NCI-H2081 treated with DMSO at 0.1 percent for 48 hours (cell line): ENCODE measurements at places on chromosomes 5 and 9.
A peak's percentile ranks its signal among the peaks of the same experiment; 100 is the strongest.

GRCh38 chr5:33781286-33781685 is 110.5 kb downstream of the ADAMTS12 start:
- DNase-seq: no peak

DNA sequence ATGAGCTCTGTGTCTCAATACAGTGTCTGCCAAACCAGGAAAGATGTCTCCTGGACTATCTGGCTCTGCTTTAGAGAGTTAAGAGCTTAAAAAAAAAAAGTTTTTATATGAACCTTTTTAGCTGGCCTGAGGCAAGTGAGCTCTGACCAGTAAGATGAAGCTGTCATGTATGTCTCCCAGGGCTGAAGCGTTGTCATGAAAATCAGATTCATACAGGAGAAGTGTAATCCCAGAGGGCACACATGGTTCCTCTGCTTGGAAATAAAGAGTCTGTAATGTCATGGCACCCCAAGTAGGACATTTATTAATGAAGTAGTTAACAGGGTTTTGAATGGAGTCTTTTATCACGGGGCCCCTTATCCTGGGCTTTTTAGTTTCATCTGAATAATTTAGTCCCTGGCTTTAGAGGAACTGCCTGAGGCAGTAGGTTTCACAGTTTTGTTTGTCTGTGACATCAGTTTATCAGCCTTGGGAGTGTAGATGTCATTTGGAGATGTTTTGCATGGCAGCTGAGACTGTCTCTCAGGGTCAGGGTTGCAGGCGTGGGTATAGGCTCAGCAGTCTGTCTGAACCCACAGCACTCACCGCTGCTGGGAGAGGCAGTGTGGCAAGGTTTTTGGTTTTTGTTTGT is 223.3 kb downstream of the DIRAS2 start:
- no peak for DNase-seq

DNA sequence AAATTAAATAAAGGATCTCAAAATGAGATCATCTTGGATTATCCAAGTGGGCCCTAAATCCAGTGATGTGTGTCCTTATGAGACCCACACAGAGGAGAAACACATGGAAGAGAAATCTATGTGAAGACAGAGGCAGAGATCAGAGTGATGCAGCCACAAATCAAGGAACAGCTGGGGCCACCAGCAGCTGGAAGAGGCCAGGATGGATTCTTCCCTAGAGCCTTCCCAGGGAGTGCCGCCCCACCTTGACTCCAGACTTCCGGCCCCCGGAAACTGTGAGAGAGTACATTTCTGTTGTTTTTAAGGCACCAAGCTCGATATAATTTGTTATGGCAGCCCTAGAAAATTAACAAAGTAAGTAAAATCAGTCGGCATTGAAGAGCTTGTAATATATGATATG is 286.9 kb downstream of the FBXL7 start:
- no peak for DNase-seq

GRCh38 chr9:78325343-78325742 is 28.4 kb downstream of the PSAT1 start:
- no peak for DNase-seq

DNA sequence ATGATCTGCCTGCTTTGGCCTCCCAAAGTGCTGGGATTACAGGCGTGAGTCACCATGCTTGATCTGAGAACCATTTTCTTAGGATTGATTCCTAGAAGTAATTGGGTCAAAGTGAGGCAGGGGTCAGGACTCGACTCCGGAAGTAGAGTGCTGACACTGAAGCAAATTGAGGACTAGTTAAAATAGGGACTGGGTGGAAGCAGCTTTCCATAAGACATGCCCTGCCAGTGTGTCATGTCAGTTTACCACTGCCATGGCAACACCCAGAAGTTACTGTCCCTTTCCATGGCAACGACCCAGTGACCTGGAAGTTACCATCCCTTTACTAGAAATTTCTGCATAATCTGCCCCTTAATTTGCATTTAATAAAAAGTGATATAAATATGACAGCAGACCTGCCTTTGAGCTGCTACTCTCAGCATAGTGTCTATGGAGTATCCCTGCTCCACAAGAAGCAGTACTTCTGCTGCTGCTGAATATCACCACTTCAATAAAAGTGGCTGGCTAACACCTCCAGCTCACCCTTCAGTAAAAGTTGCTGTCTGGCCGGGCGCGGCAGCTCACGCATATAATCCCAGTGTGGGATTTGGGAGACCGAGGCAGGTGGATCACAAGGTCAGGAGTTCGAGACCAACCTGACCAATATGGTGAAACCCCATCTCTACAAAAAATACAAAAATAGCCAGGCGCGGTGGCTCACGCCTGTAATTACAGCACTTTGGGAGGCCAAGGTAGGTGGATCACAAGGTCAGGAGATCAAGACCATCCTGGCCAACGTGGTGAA is 47.8 kb upstream of the JADE2 start:
- DNase-seq: no peak

- DNase-seq: no peak
Measured at GRCh38 chr9:104993291-104993963, 65.5 kb upstream of the ABCA1 start.

- no peak for DNase-seq
Measured at GRCh38 chr5:121982146-121982892, 20.5 kb downstream of the SRFBP1 start.

DNA sequence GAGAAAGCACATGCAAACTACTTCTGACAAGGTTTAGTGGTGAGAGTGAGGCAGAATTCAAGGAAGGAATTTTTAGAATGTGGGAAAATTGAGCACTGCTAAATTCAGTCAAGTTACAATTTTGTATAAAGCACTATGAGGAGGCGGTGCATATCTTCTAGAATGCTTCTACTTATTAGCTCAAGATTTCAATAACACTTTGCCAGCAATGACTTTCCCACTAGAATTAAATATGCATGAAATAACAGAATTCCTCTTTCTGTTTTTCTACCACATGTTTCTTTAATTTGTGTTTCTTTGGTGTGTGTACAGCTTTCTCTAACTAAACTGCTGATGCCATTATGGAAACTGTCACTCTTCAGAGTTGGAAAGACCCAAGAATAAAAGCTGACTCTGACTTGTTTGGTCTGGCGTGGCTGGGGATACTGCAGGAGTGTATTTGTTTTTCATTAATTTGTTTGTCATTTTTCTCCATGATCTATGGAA is 163.5 kb downstream of the ARSB start:
- no peak for DNase-seq

GRCh38 chr5:78912085-78912771 is 72.9 kb downstream of the ARSB start:
- DNase-seq: peak; percentile 9

DNA sequence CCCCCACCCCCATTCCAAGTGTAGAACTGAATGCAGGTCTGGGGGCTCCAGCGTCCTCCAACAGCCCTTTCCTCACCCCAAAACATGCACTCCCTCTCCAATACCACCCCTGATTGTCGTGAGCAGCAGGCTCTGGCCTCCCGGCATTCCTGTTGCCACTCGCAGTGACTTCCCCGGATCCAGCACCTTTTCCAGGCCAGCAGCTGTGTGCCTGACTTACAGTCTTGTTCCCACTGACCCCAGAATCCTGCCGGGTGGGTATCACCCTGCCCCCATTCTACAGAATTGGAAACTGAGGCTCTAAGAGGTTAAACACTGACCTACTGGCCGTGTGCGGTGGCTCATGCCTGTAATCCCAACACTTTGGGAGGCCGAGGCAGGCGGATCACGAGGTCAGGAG is 127.2 kb downstream of the OLFM1 start:
- DNase-seq: no peak
